GOT3 (cell line): ENCODE measurements at places on chromosomes 3 and 15.
A peak's percentile ranks its signal among the peaks of the same experiment; 100 is the strongest.

DNA sequence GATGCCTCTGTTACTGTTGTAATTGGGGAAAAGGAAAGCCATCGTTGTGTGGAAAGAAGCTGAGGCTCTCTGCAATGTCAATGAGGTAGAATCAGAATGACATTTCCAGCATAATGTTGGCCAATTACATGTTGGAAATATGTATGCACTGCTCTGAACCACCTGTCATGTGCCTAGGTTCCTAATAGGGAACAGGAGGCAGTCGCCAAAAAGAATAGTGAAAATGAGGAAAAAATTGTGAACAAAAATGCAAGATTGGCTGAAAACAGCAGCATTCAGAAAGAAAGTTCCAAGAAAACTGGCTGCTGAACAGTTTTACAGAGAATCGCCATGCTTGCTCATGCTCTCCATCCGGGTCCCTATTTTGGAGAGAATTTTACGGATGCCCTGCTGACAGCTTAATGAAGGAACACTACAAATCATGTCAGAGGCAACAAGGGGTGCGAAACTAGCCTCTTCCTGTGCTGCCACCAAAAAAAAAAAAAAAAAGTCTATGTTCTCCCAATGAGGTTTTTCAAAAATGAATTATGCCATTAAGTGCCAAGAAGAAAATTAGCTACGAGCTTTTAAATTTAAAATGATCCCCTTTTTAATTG is 305.9 kb upstream of the ARRDC4 start:
- no peak for DNase-seq

- no peak for DNase-seq
Observed at GRCh38 chr3:48215876-48216275, 7.4 kb upstream of the CAMP start.

DNA sequence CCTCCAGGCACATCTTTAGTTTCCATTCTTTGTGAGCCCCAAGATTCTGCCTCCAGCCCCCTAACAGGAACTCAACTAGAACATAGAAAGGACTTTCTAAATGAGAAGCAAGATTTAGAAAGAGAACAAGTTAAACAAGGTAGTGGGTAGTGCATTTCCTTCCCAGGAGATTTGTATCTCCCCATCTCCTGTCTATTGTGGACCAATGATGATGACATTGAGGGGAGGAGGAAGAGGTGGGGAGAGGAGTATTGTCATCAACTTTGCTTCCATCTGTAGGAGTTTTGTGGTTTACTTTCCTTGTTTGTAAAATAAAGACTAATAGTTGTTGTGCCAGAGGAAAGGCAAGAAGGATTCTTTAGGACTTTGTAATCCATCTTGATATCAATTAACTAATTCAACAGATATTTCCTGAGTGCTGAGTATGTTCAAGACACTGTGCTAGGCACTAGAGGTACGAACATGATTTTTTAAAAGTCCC is 235.3 kb upstream of the ROPN1 start:
- DNase-seq = no peak

DNA sequence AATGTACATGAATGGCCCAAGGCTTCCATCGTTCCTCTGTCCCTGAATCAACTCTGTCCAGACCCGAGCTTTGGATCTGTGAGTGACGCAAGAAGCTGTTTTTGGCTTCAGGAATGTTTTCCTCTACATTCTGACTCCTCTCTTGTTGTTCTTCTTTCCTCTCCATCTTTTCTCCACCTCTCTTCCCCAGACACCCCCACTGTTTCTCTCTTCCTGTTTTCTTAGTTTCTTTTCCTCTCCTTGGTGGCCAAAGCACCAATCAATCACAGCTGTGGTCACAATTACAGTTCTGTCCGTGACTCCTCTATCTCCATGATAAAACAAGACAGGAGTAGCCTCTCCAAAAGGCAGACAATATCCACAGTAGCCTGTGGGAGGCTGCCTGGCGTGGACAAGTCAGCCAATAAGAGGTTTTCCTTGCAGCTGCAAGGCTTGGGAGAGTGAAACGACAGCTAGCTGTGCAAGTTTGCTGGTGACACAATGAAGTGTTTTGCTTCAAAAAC is 4.9 kb upstream of the TMEM212 start:
- peak; percentile 21 for DNase-seq

- no peak for DNase-seq
Observed at GRCh38 chr15:56342653-56343052, 22.6 kb upstream of the TEX9 start.

- DNase-seq = no peak
Observed at GRCh38 chr3:28972921-28973320, 307.9 kb upstream of the RBMS3 start.

- no peak for DNase-seq
Observed at GRCh38 chr3:48614044-48614443, 4.6 kb upstream of the UQCRC1 start.

GRCh38 chr3:129747136-129747535 is 140.7 kb upstream of the PLXND1 start:
- DNase-seq = no peak

DNA sequence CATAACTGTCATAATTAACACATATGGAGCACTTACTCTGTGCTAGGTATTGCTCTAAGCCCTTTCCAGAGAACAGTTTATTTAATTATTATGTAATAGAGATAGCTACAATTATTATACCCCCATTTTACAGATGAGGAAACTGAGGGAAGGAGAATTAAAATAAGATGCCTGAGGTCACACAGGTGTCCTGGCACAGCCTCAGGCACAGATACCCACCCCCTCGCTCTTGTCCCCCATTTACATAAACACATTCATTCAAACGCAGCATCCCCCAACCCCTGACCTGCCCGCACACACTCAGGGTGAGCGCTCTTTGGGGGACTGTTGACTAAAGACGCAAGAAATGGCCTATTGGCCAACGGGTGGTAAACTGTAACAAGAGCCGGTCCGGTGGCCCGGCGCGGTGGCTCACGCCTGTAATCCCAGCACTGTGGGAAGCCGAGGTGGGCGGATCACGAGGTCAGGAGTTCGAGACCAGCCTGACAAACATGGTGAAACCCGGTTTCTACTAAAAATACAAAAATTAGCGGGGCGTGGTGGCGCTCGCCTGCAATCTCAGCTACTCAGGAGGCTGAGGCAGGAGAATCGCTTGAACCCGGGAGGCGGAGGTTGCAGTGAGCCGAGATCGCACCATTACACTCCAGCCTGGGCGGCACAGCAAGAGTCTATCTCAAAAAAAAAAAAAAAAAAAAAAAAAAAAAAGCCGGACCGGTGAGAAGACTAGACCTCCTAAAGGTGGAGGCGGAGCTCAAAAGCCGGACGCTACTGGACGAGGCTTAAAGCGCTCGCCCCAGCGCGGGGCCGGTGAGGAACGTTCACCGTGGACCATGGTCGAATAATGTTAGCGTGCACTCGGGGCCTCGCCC is 1.9 kb upstream of the ISL2 start:
- DNase-seq = no peak

DNA sequence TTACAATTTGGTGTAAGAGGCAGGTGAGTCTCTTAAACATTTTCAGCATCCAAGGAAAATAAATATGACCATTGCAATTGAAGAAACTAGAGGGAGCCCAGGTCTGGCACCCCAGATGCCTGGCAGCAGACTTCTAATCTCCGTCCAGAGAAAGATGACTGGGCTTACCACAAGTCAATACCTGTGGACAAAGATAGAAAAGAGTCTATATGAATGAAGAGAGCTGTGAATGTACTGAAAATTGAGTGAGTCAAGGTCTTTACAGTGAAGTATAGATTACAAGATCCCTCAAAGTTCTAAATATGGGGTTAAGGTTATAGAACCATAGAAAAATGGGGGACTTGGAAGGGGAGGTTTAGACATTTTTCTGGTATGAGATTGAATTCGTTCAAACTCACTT is 827.4 kb upstream of the NR2F2 start:
- no peak for DNase-seq

- DNase-seq = no peak
Observed at GRCh38 chr3:162428192-162428591, 931.6 kb downstream of the OTOL1 start.

- no peak for DNase-seq
Observed at GRCh38 chr3:161369531-161369930, 1.8 kb downstream of the SPTSSB start.

DNA sequence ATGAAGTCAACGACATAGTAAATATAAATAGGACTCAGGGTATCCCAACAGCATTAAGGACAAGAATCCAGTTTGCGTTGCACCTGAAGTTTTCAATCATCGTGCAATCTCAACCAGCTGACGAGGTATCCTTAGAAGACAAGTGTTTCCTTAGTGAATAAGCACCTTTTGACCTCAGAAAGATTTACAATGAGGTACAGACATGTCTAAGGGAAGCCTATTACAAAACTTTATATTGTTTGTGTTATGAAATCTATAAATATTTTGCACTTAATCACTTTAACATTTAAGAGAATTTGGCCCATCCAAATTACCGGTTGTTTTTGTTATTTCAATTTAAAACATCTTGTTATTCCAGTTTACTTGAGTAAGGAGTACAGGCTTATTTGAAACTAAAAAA is 64.9 kb upstream of the PRICKLE2 start:
- no peak for DNase-seq

DNA sequence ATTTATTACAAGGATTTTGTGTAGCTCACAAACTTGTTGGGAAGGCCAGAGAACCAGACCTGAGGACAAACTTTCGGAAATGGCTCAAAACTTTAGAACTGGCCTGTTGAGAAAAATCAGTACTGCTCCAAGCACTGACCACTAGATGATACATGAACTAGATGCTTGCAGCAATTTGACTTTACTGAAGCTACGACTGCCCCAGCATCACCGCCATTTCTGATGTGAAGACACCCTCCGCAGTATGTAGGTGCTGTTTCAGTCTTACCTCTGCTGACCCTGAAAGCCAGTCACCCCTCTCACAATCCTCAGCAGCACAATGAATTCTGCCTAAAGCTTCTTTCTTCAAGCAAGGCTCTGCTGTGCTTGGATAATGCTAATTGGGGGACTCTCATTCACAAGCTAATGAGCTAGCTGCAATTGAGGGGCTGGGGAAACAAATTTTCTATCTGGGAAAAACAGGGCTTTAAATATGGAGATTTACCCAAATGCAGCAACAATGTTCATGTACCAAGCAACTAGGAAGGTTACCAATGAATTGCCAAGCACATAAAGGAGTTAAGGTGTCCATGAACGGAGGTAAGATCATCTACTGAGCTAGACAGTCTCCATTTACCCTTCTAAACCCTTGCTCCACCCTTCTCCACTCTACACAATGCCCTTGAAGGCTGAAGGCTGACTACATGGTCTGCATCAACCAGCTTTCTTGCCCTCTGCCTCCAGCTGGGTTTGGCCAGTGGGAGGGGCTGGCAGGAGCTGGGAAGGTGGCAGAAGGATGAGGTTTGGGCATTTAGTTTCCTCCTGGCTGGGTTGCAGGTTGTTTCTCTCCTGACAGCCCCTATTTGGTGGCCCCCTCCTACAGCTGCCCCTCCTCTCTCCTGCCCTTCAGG is 53.2 kb upstream of the FSTL1 start:
- DNase-seq = no peak

GRCh38 chr3:125207507-125207906 is 5.0 kb downstream of the SLC12A8 start:
- no peak for DNase-seq
